RCC 7860 (cell line): ENCODE measurements at places on chromosomes 3 and 15.
A peak's percentile ranks its signal among the peaks of the same experiment; 100 is the strongest.

GRCh38 chr3:156732715-156733421, 58.5 kb downstream of the TIPARP start:
- no peak for DNase-seq

- DNase-seq = no peak
Measured at GRCh38 chr3:87674397-87675161, 384.2 kb downstream of the CGGBP1 start.

DNA sequence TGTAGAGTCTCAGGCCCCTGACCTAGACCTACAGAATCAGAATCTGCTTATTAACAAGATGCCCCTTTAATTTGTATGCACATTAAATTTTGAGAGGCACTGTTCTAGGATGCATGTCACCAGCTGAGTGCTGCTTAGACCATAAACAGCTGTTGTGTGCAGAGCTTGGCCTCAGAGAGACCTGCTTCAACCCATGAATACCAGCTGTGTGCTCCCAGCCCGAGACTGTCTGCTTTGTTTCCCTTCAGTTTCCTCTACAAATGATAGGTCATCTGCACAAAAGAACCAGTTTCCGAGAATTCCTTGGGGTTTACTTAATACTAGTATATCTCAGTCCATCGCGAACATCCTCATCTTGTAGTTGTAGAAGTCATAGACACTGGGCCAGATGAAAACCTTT, 158.5 kb upstream of the PFN2 start:
- DNase-seq = no peak

GRCh38 chr15:100726421-100727190, 124.2 kb downstream of the ASB7 start:
- DNase-seq = peak; percentile 41

GRCh38 chr3:43505351-43505750, 116.5 kb downstream of the ANO10 start:
- peak; percentile 30 for DNase-seq

DNA sequence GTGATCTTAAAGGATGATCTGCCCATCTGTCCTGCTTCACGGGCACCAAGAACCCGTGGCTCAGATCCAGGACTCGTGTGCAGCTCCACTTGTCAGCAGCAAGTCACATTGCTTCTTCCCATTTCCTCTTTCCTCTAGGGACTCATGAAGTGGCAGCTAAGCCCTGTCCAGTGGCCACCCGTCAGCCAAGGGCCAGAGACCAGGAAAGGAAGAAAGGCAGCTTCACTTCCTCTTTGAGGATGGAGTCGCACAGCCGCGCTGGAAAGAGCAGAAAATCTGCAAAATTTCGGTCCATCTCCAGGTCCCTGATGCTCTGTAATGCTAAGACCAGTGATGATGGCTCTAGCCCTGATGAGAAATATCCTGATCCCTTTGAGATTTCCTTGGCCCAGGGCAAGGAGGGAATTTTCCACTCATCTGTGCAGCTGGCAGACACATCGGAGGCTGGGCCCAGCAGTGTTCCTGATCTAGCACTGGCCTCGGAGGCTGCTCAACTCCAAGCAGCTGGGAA, 28.5 kb downstream of the IL16 start:
- no peak for DNase-seq

DNA sequence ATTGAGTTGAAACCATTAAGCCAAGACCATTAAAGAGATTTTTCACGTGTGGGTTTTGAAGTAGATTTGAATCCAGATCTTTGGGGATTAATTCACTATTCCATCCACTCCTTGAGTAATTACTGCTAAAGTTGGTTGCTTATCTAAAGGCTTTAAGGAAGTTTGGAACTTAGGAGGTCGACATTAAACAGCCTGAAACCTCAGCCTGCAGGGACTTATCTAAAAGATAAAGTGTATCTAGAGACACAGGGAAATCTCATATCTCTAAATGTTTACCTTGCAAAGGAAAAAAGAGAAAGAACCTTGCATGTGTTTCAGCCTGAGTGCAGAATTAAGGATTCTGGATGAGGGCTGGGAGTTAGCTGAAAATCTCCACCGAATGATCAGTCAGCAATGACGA, 158.6 kb downstream of the MEIS2 start:
- DNase-seq = no peak

- peak; percentile 6 for DNase-seq
Measured at GRCh38 chr3:32399030-32399620, 7.5 kb downstream of the CMTM7 start.

DNA sequence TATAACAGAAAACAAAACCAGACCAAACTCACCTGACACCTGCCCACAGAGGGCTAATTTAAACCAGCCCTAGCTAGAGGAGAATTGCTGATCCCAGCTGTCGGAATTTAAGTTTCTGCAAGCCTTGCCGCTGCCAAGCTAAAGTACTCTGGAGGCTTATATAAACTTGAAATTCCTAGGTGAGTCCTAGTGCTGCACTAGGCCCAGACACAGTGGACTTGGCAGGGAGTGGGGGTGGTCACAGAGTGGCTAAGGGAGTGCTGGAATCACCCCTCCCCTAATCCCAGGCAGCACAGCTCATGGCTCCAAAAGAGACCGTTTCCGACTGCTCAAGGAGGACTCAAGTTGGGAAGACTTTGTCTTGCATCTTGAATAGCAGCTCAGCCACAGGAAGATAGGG, 17.6 kb downstream of the TMCO5A start:
- DNase-seq = no peak

DNA sequence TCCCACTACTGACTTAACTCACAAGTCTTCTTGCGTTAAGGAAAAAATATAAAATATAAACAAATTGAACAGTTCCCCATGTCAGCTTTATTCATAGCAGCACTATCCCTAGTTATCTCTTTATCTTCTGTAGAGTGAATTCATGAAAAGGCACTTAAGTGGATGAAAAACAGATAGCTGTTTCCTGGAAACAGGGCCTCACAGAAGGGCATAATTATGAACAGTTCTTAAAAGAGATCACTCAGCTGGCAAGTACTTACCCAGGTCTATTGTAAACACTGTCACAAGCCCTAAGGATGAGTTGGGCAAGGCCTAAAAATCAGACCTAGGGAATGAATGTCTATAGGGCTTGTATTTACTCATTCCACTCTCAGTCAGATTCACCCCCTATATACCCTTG, 10.7 kb downstream of the MB21D2 start:
- no peak for DNase-seq

- DNase-seq = no peak
Measured at GRCh38 chr3:4959180-4959579, 20.1 kb upstream of the BHLHE40 start.

DNA sequence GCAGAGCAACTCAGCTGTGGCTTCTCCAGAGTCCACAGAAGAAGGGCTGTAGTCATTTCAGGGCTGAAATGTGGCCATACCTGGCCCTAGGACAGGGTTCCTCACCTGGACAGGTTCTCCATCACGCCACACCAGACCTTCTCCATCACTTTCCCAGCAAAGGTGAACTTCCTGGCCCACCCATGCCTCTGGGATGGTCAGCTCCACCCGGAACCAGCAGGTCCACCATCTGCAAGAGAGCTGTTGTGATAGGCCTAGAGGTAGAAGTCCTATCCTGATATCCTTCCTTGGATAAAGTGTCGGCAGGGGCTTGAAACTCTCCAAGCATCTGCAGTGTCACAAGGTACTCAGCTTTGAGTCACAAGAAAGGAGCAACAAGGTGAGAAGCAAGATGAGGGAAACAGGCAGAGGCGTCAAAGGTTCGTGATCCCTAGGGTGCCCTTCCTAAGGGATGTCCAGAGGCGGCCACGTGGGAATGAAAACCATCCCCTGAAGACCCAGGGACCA, 948 bp downstream of the MAN2C1 start:
- DNase-seq = no peak

GRCh38 chr3:11363715-11364114, 91.5 kb downstream of the ATG7 start:
- no peak for DNase-seq

DNA sequence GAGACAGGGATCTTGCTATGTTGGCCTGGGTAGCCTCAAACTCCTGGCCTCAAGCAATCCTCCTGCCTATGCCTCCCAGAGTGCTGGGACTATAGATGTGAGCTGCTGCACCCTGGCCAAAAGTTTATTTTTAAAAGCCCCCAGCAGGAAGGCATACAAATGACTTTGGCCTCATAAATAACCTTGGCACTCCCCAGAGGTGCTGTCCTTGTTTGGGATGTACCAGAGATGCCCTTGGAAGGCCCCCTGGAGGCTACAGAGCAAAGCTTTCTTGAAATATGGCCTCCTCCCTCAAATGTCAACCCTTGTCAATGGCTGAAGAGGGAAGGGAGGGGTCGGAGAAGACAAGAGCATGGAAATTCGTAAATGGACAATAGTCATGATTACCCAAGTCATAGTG, 14.0 kb upstream of the RTP3 start:
- no peak for DNase-seq

DNA sequence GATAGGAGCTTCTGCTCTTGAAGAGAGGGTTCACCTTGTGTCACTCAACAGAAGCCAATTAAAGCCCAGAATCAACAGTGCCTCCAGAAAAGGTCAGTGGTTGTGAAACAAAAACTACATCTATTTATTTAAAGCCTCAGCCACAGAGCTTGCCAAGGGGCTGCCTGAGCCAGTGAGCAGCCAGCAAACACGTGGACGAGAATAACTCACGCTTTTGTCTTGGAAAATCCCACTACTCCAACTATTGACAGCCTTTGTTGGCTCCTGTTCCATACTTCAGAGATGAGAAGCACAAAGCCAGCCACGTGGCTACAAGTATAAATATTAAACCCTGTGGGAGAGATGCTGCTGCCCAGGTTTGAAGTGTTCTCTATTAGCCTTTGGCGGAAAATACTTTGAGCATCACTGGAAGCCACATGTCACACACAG, 10.3 kb downstream of the GPR156 start:
- no peak for DNase-seq

- no peak for DNase-seq
Measured at GRCh38 chr3:146091397-146091796, 69.6 kb downstream of the PLOD2 start.

DNA sequence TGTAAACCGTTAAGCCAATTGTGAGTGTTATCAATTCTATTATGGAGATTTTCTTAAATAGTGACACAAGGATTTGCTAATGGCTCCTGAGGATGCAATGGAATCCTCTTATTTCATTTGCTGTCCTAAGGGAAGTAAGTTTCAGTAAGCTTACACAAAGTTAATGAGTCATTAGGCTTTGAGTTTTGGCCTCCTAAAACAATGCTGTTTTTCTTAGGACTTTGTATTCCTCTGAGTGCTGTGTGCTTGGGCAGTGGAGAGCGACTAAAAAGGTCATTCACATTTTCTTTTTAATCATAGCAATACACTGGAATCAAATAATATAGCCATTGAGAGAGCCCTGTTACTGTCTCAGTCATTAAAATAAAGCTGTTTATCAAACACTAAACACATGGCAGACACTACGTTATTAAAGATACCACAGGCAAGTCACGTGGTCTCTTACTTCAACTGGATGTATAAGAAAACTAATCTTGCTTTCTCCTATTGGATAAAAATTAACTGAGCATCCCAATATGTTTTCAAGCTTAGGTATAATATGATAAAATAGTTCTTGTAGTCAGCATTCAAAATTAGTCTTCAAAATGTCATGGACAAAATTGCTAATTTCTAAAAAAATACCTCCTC, 290.8 kb downstream of the NLGN1 start:
- no peak for DNase-seq

DNA sequence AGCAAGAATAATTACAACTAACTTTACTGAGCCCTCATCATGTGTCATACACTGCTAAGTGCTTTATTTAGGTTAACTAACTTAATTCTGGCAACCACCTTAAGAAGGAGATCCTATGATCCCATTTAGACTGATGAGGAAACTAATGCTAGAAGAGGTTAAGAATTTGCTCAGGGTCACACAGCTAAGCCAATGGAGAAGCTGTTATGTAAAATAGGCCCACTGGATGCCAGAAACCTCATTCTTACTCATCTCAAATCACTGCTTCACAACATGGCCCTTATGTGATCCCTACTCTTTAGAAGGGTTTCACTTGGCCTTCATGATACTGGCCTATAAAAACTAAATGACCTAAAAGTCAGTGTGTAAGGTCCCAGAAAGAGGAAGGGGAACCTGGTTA, 41.2 kb downstream of the IMPG2 start:
- no peak for DNase-seq

DNA sequence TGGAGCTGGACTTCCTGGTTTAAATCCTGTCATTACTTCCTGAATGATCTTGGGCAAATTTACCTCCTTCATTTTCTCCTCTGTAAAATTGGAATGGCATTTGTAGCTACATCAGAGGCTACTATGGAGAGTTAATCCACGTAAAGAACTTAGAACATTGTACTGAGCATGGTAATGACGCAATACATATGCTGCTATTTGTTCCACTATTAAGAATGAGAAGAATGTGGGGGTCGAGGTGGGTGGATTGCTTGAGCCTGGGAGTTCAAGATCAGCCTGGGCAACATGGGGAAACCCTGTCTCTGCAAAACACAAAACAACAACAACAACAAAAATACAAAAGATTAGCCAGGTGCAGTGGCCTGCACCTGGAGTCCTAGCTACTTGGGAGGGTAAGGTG, 250.6 kb downstream of the RYR3 start:
- DNase-seq = no peak

DNA sequence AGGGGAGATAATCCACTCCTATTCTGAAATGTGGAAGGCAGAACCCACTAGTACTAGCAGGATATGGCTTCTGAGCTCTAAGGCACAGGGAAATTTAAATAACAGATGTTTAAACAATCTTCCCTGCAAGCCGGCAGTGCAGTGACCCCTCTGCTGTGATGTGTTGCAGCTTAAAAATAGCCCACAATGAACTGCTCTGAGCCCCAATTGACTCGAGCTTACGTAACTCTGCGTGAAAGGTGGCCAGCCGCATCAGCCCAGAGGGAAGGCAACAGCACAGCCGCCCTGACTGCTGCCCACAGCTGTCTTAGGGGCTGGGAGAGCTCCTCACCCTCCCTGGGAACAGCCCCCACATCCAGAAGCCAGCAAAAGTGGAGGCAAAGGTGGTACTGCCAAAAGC, 12.5 kb upstream of the CAMKV start:
- DNase-seq = no peak

DNA sequence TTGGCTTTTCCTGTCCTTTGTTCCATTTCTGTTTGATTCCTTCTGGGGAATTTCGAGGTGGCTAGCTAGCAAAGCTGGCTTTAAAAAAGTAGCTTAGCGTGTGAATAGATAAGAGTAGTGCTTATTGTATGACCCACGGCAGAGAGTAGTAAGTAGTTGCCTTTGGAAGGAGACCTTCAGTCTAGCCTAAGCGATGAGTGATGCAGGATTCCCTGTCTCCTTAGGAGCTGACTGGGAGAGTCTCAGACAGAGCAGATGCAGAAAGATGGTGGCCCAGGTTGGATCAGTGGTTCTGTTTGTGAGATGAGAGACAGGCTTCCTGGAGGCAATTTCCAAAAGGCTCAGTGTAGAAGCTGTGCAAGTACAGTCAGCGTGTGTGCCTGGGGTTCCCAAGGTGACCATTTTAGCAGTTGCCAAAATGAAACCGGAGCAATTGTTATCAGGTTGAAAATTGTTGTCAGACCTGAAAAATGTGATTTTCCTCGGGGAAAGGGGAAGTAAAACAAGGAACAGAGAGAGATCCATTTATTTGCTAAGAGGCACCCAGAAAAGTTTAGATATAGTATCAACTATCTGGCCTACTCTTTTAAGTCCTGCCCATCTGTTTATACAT, 681 bp upstream of the IL5RA start:
- no peak for DNase-seq
